ENCODE measurements at places on chromosomes 12 and 14.

- peak; percentile 53 for DNase-seq
Measured at GRCh38 chr12:58639318-58639934, 280.9 kb downstream of the LRIG3 start.

GRCh38 chr14:50023671-50024490, 92.5 kb downstream of the VCPKMT start:
- DNase-seq, result peak; percentile 85

DNA sequence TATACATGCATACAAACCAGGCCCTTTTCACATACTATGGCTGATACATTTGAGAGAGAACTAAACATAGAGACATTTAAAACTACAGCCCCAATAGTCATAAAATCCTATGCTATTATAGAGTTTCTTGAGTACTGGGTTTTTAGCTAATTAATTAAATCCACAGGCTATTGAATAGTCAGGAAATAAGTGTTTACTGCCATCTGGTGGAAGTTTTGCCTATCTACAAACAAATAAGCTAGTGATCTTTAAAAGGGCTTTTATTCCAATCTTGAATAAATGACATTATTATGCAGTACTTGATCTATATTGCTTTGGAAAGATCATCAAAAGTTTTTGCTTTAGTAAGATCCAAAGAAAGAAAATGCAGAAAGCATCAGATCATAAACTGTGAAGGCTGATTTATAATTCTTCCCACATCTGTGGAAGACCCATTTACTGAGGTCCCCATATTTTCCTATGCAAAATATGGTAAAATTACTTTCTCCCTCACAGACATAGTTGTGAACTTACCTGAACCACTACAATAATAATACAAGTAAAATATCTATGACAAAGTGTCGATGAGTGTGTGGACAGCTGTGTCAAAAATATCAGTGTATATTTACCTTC, 131.3 kb downstream of the ITPR2 start:
- peak; percentile 67 for DNase-seq

DNA sequence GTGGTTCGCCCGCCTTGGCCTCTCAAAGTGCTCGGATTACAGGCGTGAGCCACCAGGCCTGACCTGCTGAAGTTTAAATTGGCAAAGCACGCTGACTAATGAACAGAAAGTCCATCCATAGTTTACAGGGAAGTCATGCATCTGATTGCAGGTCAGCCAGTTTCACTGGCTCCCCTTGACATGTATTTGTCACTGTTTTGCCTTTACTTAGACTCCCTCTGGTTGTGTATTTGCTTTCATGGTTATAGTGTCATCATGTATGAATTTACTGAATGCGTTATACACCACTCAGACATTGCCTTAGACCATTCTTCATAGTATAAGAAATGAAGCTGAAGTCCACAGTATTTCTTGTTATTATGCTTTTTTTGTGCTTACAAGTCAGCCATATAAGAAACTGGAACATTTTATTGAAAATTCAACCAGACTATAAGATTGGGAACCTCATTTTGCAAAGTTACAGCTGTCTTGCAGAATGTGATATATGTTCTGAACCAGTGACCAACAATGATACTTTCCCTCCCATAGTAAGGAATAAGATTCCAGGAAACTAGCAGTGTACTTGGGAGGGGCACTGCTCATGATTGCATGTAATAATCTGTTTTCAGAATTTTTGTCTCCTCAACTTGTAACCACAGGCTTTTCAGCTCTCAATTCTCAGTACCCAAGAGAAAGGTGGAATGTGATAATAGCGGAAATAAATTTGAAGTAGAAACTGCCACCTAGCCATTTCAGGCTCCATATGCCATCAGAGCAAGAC, 51.9 kb upstream of the ATF7IP start:
- DNase-seq, result no peak

GRCh38 chr12:23648546-23648945, 300.9 kb downstream of the SOX5 start:
- DNase-seq, result no peak

GRCh38 chr12:58502841-58503240, 417.5 kb downstream of the LRIG3 start:
- DNase-seq, result peak; percentile 44

DNA sequence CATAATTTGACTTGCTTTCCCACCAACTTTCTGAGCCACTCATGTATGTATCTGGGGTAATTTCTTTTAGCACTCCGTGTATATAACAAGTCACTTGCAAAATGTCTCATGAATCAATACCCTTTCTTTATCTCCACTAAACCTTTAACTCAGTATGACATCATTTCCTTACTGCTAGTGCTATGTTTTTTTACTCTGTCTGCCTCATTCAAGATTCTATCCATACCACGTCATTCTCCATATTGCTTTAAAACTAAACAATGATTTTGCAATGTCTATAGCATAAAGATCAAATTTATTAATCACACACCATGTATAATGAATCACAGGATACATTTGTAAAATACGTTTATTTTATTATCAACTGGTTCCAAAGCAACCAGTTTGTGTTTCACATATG, 178.2 kb downstream of the PIK3C2G start:
- DNase-seq, result peak; percentile 21

DNA sequence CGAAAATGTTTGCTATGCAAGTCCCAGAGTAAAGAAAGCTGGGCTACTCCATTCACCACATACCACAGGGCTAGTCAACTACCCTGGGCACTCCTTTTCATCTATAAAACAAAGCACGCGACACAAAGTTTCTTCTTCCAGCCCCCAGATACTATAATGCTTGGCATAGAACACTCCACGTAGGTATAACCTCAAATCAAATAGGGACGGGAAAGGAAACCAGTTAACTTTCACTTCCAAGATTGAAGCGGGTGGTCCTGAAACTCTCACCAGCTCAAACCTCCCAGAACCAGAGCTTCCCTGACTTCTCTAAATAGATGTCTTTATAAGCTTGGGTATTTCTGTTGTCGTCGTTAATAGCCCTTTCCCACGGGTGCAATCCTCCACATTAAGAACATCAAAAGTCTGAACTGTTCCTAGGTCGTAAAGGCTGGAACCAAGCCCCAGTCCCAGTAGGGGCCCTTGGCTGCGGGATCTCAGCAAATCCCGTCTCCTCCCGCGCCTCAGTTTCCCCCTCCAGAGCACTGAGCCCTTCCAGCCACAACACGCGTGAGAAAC, 647 bp downstream of the LGMN start:
- peak; percentile 24 for DNase-seq

- DNase-seq, result no peak
Measured at GRCh38 chr12:104494137-104494792, 37.5 kb downstream of the CHST11 start.

GRCh38 chr14:41872931-41873685, 266.4 kb downstream of the LRFN5 start:
- peak; percentile 64 for DNase-seq

DNA sequence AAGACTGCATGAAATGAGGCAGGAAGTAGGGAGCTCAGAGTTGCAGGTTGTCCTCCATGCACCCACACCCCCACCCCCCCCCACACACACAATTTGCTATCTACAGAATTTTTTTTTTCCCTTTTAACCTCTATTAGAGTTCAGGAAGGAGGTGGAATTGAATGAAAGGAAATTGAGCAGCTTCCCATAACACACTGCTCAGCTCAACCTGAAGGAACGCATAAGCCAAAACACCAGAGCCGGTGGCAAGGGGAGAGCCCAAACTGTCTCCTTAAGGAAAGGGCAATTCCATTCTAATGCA, 74.1 kb downstream of the NUAK1 start:
- DNase-seq, result no peak

- DNase-seq, result no peak
Measured at GRCh38 chr12:107470645-107471044, 215.0 kb upstream of the PWP1 start.

GRCh38 chr14:75242546-75243273, 35.9 kb upstream of the FOS start:
- peak; percentile 76 for DNase-seq

- DNase-seq, result no peak
Measured at GRCh38 chr12:90062799-90063198, 354.2 kb upstream of the ATP2B1 start.

- DNase-seq, result no peak
Measured at GRCh38 chr12:27206801-27207502, 37.1 kb upstream of the STK38L start.

GRCh38 chr14:76236172-76237130, 84.7 kb downstream of the GPATCH2L start:
- peak; percentile 30 for DNase-seq

GRCh38 chr12:11071414-11071813, 9.3 kb upstream of the TAS2R46 start:
- no peak for DNase-seq

DNA sequence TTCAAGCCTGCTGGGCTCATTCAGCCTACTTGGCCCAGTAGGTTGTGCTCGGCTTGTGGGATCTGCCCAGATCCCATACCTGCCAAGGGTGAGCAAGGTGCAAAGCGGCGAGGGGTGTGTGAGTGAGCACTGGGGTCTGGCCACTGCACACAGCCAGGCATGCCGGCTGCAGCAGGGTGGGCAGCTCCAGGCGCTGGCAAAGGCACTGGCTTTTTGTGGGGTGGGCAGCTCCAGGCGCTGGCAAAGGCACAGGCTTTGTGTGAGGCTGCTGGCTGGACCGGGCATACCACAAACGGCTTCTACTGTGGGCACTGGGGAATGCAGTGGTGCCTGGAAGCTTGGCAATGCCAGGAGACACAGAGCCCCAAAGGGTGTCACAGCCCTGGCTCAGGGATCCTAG, 137.4 kb downstream of the SLC16A7 start:
- DNase-seq, result no peak

GRCh38 chr12:104653730-104654664, 197.2 kb downstream of the CHST11 start:
- DNase-seq, result no peak

- peak; percentile 83 for DNase-seq
Measured at GRCh38 chr12:94186278-94187241, 38.2 kb downstream of the PLXNC1 start.

- peak; percentile 38 for DNase-seq
Measured at GRCh38 chr12:112303004-112303403, 79.2 kb downstream of the HECTD4 start.

DNA sequence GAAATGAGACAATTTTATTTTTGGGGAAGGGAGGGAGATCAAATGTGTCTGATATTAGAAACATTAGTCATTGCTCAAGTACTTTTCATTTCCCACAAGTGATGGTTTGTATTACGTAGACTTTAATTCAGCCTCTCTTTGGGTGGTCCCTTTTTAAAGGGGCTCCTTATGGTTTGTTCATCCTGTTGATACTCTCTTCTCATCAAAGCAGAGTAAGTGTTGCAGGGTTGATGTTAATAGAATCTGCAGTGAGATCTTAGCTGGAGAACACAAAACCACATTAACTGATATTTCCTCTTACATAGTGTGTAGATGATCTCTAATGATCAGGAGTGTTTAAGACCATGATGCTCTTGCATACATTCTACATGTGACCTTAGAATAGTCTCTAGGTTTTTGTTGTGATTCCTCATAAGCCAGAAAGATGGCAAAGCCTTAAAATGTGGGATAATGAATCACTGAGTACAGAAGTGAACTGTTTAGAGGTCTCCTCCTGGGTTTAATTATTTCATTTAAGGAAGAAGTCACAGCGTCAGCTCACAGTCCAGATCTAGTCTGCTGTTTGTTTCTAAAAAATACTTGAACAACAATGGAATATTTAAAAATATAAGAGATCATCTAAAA, 87.4 kb upstream of the PTPRR start:
- DNase-seq, result peak; percentile 70

- peak; percentile 63 for DNase-seq
Measured at GRCh38 chr12:1533205-1533601, 61.2 kb downstream of the FBXL14 start.

- no peak for DNase-seq
Measured at GRCh38 chr12:104150416-104150815, 12.4 kb upstream of the NFYB start.

- no peak for DNase-seq
Measured at GRCh38 chr12:58396239-58396638, 454.9 kb downstream of the ATP23 start.

- DNase-seq, result no peak
Measured at GRCh38 chr14:54470701-54471100, 18.1 kb downstream of the GMFB start.

DNA sequence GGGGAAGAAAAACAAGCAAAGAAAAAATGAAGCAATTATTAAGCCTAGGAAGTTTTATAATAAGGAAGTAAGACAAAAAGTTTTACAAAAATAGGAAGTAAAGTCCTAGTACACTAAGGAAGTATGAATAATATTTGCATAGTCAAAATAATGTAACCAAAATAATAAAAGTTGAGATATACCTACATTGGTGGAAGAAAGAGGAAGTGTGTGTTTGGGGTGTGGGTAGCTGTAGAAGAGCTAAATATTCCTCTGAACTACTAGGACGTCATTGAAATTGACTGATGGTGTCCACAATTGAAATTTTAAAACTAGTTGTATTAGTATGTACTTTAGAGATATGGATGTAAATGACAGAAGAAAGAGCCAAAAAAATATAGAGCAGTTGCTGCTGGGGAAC, 228.4 kb upstream of the OTX2 start:
- no peak for DNase-seq

DNA sequence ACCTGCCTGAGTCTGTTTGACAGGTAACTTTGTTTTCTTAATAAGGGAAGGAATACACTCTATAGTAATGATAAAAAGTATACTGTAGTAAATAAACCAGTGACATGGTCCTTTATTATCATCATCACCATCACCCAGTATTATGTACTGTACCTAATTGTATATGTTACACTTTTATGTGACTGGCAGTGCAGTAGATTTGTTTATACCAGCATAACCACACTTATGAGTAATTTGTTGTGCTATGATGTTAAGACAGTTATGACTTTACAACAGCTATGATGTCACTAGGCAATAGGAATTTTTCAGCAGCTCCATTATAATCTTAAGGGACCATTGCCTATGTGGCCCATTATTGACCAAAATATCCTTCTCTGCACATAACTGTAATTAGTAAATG, 155.0 kb downstream of the NUBPL start:
- DNase-seq, result no peak

DNA sequence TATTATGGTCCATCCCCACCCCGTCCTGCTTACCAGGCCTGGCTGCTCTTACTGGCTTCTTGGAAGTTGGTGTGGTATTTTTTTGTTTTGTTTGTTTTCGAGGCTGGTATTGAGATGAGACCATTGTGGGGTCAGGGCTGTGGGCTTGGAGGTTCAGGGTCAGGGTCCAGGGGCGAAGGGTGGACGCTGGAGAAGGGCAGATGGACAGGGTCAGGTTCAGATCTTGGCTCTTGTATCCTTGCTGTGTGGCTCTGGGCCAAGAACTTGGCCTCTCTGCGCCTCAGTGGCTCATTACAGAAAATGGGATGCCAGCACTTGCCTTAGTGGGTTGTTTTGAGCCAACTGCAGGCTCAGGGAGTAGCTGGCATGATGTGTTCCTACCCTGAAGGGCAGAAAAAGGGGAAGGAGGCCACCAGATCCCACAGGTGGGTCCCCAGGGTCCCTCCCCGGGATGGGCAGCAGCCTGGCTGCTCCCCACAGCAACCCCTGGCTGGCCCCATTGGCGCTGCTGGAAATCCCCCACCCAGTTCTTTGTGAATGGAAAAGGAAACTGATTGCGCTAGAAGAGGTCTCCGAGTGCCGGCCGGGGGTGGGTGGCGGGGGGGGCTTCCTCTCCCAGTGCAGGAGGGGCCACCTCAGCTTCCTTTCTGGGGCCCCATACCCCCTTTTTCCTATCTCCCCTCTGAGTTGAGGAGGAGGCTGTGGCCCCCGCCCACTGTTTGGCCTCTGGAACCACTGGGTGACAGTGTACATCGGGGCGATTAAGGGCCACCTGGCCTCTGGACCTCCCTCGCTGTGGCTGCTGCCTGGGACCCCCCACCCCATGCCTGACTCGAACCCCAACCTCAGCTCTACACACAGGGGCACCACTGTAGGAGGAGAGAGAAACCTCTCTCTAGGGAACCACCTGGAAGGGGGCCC, 25.0 kb downstream of the SH2B3 start:
- DNase-seq, result no peak

- DNase-seq, result no peak
Measured at GRCh38 chr14:37466623-37467088, 128.4 kb downstream of the FOXA1 start.
